Stimulated activated CD8-positive, alpha-beta memory T cell treated with anti-CD3 and anti-CD28 coated beads, Interleukin-7, amount 100 ng/mL, for 4 hours (primary cell): ENCODE measurements at places on chromosomes 3 and 15.

DNA sequence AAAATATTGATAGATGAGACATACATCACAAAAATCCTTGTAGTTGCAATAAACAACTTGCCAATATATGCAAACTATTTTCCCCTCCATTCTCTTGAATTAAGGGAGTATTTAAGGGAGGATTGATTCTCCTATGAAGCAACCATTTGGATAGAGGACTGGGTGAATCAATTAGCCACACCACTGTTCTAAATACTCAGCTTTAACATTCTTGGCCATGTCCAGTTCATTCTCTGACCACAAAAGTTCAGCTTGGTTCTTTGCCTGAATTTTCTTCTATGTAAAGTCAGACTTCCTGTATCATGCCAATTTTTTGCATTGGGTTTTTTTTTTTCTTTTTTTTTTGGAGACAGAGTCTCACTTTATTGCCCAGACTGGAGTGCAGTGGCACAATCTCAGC, 15.8 kb upstream of the SEC11A start:
- no peak for DNase-seq

DNA sequence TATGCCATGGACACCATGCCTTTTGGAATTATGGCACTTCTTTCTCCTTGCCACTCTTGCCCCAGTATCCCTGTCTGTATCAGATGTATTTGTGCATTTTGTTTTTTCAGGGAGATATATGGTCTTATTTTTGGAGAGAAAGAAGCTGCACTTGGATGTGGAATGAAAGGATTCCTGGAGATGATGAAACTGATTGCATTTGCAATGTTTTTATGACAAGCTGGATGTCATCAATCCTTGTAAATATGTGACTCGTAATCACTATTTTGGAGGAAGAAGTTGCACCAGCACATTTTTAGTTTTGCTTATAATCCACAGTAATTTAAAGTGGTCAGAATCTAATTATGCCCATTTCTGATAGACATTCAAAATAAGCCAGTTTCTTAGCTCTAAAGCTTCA, 165.0 kb downstream of the NR1D2 start:
- no peak for DNase-seq

GRCh38 chr3:152444029-152444641, 175.4 kb downstream of the MBNL1 start:
- no peak for DNase-seq

DNA sequence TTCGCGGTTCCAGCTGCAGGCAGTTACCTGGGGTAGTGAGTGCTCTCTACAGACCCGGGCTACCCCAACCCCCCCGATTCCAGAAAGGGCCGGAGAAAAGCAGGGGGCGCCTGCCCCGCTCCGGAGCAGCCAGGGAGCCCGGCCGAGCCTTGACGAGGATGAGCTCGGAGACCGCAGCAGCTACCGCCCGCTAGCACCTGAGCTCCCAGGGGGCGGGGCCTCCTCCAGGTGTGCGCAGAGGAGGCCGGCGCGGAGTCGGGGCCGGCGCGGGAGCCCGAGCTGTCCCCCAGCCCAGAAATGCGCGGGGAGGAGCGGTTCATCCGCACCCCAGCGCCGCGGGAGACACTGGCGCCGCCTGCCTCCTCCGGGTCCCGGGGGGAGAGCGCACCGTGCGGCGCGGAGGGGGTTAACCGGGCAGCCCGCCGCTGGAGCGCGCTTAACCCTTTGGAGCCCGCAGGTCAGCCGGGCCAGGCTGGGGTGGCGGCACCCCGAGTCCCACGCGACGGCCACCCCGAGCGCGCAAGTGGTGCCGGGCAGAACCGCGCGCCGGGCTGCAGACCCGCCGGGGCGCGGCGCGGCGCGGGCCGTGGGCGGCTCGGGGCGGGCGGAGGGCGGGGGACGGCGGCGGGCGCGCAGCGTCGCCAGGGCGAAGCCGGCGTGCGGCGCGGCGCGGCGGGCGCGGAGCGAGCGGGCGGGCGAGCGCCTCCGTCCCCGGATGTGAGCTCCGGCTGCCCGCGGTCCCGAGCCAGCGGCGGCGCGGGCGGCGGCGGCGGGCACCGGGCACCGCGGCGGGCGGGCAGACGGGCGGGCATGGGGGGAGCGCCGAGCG, at the start of gene CACNA1D:
Gene CACNA1D, plus strand, starts transcription at position 649 of the 829 bp plus-strand sequence. CDS start 556 bp downstream, outside the sequence.
- DNase-seq: no peak

DNA sequence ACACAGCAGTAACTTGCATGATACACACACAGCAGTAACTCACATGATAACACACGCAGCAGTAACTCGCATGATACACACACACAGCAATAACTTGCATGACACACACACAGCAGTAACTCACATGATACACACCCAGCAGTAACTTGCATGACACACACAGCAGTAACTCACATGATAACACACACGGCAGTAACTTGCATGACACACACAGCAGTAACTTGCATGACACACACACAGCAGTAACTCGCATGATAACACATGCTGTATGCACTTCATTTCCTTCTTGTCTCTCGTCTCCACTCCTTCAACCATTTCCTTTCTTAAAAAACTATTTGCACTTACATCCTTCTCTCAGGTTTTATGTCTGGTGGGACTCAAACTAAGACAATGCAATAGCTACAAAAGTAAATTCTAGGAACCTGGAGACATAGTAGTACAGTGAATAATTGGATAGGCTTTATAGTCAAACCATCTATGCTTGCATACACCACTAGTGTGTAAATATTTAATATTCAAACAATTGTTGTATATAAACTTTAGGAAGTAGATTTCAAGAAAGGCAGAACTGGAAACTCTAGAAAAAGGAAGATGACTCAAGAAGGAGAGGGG, 130.8 kb downstream of the UACA start:
- DNase-seq: no peak

- DNase-seq: no peak
Observed at GRCh38 chr3:133934073-133934970, 38.6 kb upstream of the RAB6B start.

GRCh38 chr3:100700708-100701107, 8.6 kb upstream of the TFG start:
- no peak for DNase-seq

DNA sequence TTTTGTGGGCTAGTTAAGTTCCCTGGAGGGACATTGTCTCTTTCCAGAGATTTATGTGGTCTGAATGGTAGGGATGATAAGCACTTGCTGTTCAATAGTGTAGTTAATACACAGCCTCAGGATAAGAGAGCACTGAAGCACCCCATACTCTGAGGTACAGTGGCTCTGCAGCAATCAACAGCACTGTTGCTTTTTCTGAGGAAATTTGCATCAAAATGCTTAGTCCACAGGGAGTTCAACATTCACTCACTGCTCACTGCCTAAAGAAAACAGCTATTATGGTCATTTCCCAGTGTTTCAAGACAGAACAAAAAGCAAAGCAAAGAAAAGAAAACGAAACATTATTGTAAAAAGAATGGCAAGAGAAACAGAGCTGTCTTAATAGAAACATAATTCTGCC, 441.9 kb downstream of the PLOD2 start:
- DNase-seq: no peak

GRCh38 chr3:43215663-43216275, 70.6 kb upstream of the SNRK start:
- DNase-seq: no peak

- DNase-seq: no peak
Observed at GRCh38 chr15:72982714-72983113, 69.5 kb upstream of the NEO1 start.

DNA sequence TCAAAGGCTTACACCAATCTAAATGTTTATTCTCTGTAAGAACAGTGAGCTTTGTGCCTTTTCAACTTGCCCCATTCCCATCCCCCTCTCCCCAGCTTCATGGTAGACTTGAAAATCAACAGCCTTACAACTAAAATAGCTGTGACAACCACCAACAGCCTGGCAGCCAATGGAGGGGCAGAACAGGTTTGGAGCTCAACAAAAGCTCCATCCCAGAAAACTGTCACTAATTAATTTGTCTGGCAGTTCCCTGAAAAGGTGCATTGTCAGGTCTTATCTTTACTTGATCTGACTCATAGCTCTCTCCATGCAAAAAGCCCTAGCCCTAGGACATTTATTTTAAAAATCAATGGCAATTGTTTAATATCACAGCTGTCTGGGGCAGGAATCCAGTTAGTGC, 22.6 kb downstream of the MTHFS start:
- no peak for DNase-seq

- DNase-seq: no peak
Observed at GRCh38 chr3:117660941-117661817, 951.6 kb downstream of the TUSC7 start.

GRCh38 chr3:160935413-160936095, 169.6 kb downstream of the B3GALNT1 start:
- DNase-seq: no peak

DNA sequence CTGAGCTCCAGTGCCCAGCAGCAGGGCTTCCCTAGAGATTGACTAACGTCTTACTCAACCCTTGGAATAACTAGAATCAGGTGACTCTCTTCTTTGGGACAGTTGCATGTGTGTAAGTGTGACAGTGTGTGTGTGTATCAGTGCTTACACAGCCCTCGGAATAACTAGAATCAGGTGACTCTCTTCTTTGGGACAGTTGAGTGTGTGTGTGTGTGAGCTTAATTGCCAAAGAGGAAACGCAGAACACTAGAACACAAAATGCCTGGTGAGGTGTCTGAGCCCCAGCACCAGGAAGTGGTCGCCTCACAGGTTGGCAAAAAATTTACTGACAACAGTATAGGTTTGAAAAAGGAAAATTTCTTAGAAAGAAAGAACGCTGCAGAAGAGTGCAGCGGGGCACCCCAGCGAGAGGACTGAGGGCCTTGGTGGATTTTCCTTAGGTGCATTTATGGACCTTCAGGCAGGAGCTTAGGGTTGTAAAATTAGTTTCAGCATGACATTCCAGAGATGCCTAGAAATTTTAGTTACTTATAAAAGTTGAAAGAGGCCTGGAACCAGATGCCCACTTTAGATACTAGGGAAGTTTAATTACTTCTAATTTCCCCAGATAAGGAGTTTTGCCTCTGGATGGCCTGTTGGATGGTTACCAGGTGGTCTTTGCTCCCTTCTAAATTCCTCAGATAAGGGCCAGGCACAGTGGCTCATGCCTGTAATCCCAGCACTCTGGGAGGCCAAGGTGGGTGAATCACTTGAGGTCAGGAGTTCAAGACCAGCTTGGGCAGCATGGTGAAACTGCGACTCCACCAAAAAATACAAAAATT, 3.7 kb upstream of the WDR82 start:
- DNase-seq: no peak

GRCh38 chr3:15903164-15903563, 105.4 kb upstream of the ANKRD28 start:
- DNase-seq: no peak

GRCh38 chr3:100653604-100654294, 44.3 kb downstream of the ADGRG7 start:
- no peak for DNase-seq

GRCh38 chr15:52262364-52262763, 33.2 kb downstream of the MYO5C start:
- DNase-seq: no peak

GRCh38 chr3:124923833-124924232, 10.7 kb downstream of the MUC13 start:
- DNase-seq: no peak

- DNase-seq: no peak
Observed at GRCh38 chr15:49492830-49493229, 69.8 kb downstream of the FGF7 start.

DNA sequence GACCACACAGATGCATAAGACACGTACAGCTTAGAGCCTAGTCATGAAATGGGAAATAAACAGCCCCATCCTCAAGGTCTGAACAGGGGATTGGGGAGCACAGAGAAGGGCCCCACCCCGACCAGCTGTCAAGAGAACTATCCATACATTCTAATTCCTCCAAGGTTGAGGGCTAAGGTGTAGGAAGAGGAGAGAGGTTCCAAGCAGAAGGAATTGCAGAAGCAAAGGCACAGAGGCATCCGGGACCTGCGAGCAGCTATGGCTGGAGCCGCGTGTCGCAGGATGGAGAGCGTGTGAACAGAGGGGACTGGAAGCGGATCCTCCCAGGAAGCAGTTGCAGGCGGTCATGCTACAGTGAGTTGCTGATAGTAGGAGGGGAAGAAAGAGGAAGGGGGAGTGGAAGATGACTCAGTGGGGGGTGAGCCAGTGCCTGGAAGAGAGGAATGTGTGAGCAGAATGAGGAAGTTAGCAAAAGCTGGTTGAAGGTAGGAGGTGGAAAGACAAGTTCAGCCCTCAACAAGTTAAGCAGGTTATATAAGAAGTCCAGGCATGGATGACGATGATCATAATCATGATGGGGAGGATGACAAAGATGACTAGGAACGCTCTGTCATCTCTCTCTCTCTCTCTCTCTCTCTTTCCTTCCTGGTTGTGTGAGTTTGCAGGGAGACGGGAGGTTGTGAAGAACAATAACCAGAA, 89.7 kb downstream of the LIPC start:
- no peak for DNase-seq

DNA sequence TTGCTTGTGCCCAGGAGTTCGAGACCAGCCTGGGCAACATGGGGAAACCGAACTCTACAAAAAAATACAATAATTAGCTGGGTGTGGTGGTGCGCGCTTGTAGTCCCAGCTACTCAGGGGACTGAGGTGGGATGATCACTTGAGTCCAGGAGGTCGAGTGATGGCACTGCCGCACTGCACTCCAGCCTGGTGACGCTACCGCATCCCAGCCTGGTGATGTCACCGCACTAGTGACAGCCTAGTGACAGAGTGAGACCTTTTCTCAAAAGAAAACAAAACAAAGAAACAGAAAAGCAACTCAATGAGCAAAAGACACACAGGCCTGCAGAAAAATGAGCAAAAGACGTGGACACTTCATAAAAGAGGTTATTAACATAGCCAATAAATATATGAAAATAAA, 19.9 kb upstream of the SYNM start:
- DNase-seq: no peak

GRCh38 chr15:93860701-93861100, 370.7 kb upstream of the MCTP2 start:
- no peak for DNase-seq
